Dorsolateral prefrontal cortex (tissue), 122 donors: ENCODE measurements at places on chromosomes 7 and 10.

DNA sequence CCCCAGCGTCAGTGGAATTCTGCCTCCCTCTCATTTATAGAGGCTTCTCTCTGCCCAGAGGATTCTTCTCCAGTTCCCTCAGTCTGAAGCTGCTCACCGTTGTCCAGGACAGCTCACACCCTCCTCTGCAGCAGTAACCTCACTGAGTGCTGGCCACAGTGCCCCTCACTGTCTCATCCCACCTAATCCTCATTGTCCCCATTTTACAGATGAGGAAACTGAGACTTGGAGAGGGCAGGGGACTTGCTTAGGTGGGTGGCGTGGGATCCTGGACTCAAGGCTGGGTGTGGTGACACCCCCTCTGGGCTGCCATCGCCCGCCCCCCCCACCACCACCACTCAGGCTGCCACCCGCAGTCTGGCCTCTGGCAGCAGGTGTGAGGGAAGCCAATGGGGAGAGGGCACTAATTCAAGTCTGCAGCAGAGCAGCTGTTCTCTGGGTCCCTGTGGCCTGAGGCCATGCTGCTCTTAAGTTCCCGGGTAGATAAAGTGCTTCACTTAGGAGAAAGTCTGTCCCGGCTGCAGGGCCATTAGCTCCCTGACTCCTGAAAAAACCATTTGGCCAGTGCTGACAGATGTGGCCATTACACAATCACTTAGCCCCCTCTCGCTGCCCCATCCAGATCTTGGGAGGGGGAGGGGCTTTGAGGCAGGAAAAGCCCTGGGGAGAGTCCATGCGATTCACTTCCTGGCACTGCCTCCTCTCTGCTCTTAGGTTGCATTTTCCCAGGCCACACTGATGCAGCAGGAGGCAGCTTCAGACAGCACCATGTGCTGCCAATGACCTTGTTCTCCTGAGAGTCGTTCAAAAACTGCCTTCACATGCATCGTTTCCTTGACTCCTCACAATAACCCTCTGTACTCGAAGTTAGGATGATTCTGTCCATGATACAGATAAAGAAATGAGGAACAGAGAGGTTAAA is 36.3 kb downstream of the DRGX start:
- no peak for DNase-seq

GRCh38 chr10:128894641-128895040 is 572.4 kb upstream of the MGMT start:
- no peak for DNase-seq

GRCh38 chr7:101861218-101861775 is 43.9 kb downstream of the CUX1 start:
- no peak for DNase-seq

- no peak for DNase-seq
These were observed 4.2 kb upstream of the GPR158 start for GRCh38 chr10:25170627-25171026.
